Pulmonary artery endothelial cell (primary cell): ENCODE measurements at places on chromosomes 6 and 20. TPM values are rescaled to one million over a fixed set of nuclear protein-coding genes. Genes with fewer than 3 reads are reported as not detected.
A peak's percentile ranks its signal among the peaks of the same experiment; 100 is the strongest.

Gene CST2
- not detected in 2 replicates for total RNA-seq

Gene PRDM13
- total RNA-seq = not detected in 2 replicates

Gene CST1
- total RNA-seq = 0.26 TPM in 1 of 2 replicates, not detected in the other

Gene LTB
- 1.6 and 2.2 TPM in 2 replicates for total RNA-seq

DNA sequence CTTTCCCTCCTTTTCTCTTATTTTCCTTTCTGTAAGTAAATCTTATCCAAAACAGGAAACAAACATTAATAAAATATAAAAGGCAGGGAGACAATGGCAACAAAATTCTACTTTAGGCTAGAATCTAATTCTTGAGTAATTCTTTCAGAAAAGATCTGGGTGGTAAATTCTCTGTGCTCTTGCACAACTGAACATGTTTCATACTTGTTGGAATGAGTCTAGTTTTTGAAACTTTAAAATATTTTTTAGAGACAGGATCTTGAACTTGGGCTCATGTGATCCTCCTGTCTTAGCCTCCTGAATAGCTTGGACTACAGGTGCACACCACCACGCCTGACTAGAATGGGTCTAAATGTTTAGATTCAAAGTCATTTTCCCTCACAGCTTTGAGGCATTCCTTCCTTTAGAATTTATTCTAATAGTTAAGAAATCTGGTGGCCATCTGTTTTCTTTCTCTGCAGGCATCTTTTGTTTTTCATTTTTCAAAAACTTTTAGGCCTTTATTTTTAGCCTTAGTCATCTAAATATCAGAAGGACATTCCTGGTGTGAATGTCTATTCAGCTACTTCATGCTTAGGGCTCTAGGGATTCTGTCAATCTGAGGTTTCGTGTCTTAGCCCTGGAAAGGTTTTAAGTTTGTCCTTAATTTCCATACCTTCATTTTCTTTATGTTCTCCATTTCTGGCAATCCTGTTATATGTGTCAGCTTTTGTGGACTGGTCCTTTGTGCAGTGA, 76.5 kb downstream of the CDKAL1 start:
- DNase-seq = no peak

- DNase-seq = no peak
These were observed 57.1 kb downstream of the MAP3K4 start for GRCh38 chr6:161048641-161049040.

- no peak for DNase-seq
These were observed 149.5 kb downstream of the TMEM200A start for GRCh38 chr6:130515306-130515705.

DNA sequence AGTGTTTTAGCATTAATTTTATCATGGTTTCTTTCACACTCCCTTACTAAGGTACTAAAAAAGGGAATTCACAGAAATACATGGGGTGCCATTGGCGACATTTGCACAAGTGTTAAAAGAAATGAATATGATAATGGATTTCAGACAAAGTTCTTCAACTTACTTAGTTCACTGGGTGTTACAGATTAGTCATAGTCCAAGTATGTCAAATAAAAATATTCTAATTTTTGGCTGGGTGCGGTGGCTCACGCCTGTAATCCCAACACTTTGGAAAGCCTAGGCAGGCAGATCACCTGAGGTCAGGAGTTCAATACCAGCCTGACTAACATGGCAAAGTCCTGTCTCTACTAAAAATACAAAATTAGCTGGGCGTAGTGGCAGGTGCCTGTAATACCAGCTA, 286.1 kb upstream of the TFAP2D start:
- DNase-seq = no peak

DNA sequence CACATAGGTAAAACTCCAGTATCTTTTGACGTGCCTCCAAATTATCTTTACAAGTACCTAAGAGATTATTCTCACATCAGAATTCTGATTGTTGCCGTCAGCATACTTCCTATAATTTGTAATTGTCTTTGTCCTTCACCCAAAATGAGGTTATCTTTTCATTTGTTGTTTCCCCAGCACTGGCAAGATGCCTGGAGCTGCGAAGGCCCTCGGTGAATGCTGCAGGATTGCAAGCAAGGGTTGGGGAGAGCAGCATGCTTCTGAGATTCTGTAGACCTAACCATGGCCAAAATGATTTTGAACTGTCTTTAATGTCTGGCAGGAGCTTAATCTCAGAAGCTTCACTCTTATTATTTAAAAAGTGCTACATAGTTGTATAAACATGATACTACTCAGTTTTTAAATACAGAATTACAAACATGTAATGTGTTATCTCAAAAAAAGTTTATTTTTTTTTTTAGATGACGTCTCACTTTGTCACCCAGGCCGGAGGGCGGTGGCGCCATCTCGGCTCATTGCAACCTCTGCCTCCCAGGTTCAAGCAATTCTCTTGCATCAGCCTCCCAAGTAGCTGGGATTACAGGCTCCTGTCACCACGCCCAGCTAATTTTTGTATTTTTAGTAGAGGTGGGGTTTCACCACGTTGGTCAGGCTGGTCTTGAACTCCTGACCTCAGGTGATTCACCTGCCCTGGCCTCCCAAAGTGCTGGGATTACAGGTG, 88.7 kb downstream of the ELOVL5 start:
- DNase-seq = no peak

DNA sequence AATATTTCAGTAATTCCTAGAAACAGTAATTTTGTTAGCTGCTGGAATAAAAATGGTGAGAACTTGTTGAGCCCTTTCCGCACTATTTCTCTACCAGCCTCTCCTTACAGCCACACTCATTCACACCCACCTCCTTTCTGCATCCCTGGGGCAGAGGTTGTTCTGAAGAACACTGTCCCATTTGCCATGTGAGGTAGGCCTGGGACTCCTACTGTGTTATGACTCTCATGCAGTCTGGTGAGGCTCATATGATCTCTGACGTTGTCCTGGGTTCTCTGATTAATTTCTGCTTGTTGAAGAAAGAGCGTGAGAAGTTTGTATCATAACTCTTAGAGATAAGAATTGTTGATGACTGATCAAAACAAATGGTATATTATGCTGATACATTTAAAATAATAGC, 4.1 kb upstream of the KCNQ5 start:
- no peak for DNase-seq

DNA sequence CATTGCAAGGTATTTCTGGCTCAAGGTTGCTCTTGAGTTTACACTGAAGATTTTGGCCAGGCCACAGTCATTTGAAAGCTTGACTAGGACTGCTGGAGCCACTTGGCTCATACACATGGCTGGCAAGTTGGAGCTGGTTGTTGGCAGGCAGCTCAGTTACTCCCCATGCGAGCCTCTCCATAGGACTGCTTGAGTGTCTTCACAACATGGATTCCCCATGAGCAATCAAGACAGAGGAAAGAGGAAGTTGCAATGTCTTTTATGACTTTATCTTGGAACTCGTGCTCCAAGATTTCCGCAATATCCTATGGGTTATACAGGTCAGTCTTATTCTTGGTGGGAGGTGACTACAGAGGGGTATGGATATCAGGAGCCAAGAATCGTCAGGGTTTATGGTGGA, 1.4 kb upstream of the MANBAL start:
- DNase-seq = no peak

- peak; percentile 67 for DNase-seq
These were observed at the start of gene SPEF1 for GRCh38 chr20:3781153-3781910. Gene SPEF1, minus strand, starts transcription at chr20:3781448. Its CDS starts 161 bp downstream, at chr20:3781287.

GRCh38 chr6:167157863-167158262, at the start of gene GPR31:
Gene GPR31, minus strand, starts transcription at chr6:167157980. Its CDS starts 149 bp downstream, at chr6:167157831.
- no peak for DNase-seq

- DNase-seq = peak; percentile 15
These were observed at the start of gene WFDC10A for GRCh38 chr20:45629496-45630100. Gene WFDC10A, plus strand, starts transcription at chr20:45629739. Its CDS starts 75 bp downstream, at chr20:45629814.

DNA sequence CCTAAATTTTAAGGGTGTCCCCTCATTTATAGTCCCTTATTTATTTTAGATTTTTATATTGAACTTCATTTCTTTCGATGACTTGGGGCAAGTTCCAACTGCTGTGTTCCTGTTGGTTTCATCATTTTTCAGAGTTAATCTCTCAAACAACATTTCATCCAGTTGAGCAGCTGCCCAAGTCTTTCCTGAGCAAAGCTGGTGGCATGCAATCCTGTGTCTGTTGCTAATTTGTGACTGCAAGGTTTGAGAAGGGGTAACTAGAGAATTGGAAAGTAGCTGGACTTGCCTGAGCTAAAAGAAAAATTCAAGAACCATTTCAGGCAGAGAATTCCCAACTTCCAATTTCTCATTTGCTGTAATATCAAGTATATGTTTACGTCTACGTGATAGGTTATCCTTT, 881.5 kb upstream of the SLC35B3 start:
- no peak for DNase-seq

GRCh38 chr20:23643659-23644058, 5.9 kb upstream of the CST3 start:
- DNase-seq = no peak

GRCh38 chr6:90263633-90264032, 33.0 kb downstream of the BACH2 start:
- DNase-seq = no peak

DNA sequence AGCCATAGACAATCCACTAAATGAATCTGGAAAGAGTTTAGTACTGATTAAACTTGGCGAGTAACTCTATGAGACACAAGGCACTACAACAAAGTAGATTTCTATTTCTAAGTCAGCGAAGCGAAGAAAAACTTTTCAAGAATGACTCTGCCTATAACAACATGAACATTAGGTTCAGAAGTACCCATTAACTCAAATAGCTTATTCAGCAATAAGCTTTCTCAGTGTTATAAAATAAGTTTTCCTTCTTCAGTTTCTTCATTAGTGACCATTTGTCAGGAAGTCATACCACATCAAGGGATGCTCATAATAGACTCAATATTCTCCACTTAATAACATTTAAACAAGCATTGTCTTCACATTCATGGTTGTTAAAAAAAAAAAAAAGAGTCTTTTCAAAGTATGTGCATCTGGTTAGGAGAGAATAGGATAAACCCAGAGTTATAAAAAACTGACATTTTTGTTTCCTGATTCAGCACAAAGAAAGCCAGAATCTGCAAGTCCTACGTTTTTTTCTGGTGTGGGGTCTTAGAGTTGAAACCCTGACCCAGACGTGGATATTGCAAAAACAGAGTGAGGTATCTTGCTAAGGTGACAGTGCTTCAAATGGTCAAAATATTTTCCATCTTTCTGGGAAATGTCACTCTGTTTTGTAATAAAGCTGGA, 148.2 kb upstream of the PREP start:
- DNase-seq = no peak
